Skin of body (tissue), 3 donors: ENCODE measurements at places on chromosomes 5 and 9. TPM values are rescaled to one million over a fixed set of nuclear protein-coding genes. Genes with fewer than 3 reads are reported as not detected.

The TMOD1 gene
- 9.3 TPM for total RNA-seq

- DNase-seq = no peak
These were observed 36.4 kb downstream of the FSD1L start for GRCh38 chr9:105484226-105484625.

DNA sequence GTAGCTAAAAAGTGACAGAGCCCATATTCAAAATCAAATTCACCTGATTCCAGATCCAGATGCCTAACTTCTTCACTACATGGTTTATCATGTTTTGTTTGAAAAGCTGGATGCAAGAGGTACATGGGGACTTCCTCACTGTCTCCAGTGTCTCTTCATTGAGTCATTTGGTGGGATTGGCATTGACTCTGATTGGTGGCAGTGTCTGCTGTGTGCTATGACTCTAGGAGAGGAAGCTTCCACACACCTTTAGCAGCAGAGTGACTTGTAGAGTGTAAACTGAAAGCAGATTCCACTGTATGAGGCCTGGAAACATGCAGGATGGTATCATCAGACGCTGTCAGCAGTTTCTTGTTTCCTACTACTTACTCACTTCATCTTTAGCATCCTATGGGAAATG lies 250.9 kb upstream of the SEMA6A start:
- DNase-seq = no peak

- DNase-seq = no peak
These were observed 216.8 kb upstream of the RGMB start for GRCh38 chr5:98556712-98557111.

DNA sequence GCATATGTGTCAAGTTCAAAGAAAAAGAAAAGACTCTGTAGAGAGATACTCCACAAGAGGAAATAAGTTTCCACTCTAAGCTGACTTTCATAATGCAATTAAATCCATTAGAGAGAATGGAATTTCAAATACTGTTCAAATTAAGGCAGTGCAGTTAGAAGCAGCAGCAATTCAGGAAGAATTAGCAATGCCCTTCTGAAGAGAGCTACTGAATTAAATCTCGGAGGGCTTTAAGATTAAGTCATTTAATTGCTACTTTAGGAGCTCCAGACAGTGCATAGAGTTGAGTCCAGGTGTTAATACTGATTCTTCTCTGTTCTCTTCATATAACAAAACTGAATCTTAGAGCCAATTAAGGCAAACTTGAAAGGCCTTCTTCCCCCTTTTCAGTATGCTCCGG lies 8.5 kb downstream of the CDH12 start:
- DNase-seq = no peak

GRCh38 chr5:97135868-97136267 lies 6.5 kb downstream of the LIX1 start:
- no peak for DNase-seq

- no peak for DNase-seq
These were observed 167.7 kb upstream of the DMAC1 start for GRCh38 chr9:7967093-7967827.

The PLAC8L1 gene
- not detected for total RNA-seq

GRCh38 chr9:125807079-125807478 lies 59.9 kb downstream of the PBX3 start:
- no peak for DNase-seq

GRCh38 chr9:125505988-125506438 lies 201.0 kb downstream of the MAPKAP1 start:
- DNase-seq = no peak

The DMRT3 gene
- not detected for total RNA-seq

- DNase-seq = no peak
These were observed 71.2 kb downstream of the OR2K2 start for GRCh38 chr9:111258875-111259271.

DNA sequence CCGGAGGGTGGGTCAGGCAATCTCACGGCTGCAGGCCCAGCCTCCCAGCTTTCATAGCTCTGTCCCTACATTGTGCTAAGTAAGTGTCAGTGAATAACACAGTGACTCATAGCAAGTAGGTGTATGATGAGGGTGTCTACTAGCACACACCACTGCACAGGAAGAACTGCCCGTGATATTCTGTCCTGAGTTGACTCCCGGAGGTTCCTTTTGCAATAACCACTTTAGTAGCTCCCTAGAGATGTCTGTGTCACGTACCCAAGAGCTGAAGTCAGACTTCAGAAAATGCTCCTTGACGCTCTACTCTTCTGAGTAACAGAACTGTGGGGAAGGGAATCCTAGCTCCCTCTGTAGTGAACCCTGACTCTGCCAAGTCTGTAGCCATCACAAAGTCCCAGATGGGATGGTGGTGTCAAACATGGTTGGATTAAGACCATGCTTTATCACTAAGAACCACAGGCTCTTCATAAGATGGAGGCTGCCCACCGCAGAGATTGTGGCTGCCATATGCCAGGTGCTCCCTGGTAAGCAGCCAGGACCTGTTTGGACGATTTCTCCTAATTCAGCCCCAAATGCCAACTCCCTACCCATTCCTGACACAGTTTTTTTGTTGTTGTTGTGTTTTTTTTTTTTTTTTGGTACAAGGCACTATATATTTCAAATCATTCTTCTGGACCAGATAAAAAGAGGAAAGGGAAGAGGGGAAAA lies 352.6 kb upstream of the PANK3 start:
- DNase-seq = no peak

GRCh38 chr9:34545497-34545896 lies 22.7 kb upstream of the ENHO start:
- DNase-seq = no peak

The ARL15 gene
- 73.2 TPM for total RNA-seq

DNA sequence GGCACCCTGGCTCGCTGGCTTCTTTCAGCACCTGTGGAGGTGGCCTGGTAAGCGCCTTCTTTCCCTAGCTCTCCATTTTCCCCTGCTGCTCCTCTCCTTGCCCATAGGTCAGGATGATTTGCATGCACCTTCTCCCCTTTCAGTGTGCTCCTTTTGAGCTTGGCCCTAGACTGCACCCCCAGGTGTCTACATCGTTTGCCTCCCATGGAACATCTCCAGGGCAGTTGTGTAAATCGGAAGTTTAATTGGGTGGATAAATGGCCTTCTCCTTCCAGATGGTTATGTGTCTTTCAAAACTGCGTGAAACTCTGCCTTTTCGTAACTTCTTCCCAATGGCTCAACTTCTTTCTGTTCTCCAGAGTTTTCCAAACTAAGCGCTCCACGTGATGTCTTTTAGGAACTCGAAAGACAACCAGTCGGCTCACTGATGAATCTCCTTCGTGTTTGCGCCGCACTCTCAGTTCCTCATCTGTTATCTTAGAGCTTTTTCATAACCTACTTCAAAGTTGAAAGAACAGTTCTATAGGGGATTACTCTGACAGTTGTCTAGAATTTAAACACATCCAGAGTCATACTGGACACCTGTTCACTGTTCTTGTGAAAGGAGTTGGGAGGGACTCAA lies 1.7 kb downstream of the ADAMTS19 start:
- no peak for DNase-seq
